ENCODE measurements at places on chromosomes 16 and 17.

GRCh38 chr16:260326-260725 is 15.4 kb downstream of the RGS11 start:
- no peak for DNase-seq

DNA sequence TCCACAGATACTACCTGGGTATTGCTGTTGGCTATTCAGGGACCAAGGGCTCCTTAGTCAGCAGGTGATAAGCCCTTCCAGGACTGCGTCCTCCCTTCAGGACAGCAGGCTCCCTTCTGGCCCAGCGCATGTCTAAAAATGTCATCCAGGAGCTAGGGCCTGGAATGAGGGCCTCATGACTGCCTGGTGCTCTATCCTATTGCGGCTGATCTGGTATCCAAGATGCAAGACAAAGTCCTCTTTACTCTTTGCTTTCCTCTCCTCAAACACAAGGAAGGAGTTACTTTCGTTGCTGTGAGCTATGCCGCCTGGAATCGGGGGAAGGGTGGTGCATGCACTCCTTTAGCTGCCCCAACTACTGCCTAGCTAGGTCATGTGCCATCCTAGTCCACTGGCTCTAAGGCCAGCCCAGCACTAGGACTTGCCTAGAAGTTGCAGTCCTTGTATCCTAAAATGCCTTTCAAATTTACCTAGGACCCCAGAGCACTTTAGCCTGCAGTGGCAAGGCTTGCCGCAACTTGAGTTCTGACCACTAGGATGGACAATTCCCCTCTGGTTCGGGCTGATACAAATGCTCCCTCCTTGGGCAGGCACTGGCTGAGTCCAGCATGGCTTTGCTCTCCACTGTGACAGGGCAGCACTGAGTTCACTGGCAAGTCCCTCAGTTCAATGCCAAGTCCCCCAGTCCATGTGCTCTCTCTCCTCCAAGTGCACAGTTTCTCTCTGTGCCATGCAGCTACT is 10.1 kb upstream of the TMEM219 start:
- DNase-seq = no peak

- no peak for DNase-seq
These were observed 40.0 kb downstream of the GRB7 start for GRCh38 chr17:39777534-39778365.

- no peak for DNase-seq
These were observed 39.3 kb downstream of the TADA2A start for GRCh38 chr17:37446027-37446426.

GRCh38 chr17:16304830-16305229 is 48.4 kb downstream of the CENPV start:
- no peak for DNase-seq

DNA sequence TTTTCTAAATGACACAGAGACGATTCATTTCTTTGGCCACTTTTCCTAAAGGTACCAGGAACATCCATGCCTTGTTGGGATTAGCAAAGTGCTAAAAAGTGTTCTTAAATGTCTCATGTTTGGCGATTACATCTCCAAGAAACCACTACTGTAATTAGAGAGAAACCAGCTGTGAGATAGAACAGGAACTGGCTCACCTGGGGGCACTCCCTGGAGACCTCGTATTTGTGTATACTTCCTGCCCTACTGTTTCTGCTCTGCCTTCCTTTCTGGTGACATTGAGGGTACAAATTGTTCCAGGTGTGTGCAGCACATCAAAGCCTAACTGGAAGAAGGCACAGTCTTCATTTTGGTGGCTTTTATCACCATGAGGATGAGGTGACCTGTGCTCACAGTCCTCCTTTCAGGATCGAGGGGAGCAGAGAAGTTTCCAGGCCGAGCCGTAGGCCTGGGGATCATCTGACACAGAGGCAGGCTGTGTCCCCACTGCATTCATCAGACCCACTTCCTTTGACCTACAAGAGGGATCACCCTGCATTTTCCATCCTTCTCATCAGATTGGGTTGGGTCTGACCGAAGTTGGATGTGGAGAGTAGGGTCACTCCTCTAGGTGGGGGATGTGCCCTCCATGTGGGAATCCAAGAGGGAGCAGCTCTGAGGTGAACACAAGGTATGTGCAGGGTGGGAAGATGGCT is 23.7 kb downstream of the CCL4 start:
- DNase-seq = no peak

GRCh38 chr17:76404976-76405563 is 20.7 kb downstream of the SPHK1 start:
- no peak for DNase-seq

DNA sequence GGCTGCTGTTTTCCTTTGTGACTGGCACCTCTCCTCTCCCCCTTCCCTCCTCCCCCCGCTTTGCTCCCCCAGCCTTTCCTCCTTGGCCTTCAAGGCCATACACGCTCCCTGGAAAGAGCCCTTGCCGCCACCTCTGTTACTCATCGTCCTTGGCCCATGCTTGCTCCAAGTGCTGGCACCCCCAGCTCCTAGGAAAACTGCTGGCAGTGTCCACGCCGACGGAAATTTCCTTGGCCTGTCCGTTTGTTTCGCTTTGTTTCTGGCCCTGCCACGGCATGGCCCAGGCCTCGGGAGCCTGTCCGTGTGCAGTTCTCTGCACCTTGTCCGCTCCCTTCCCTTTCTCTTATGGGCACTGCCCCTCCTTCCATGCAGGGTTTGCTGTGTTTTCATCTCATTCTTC is 18.0 kb downstream of the CA5A start:
- DNase-seq = no peak

DNA sequence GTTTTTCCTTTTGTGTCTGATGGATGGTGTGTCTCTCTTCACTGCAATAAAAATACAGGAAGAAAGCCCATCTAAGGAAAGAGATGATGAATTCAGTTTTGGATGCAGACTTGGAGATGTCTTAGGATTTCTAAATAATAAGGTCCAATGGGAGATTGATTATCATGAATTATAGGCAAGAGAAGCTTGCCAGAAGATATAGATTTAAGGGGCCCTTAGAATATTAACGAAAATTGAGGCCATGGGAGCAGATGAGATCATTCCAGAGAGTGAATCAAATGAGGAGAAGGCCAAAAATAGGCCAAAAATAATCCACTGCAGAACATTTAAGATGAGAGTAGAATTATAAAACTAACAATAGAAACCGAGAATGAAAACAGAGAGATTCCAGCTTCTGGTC is 63.1 kb downstream of the KCNJ2 start:
- no peak for DNase-seq

DNA sequence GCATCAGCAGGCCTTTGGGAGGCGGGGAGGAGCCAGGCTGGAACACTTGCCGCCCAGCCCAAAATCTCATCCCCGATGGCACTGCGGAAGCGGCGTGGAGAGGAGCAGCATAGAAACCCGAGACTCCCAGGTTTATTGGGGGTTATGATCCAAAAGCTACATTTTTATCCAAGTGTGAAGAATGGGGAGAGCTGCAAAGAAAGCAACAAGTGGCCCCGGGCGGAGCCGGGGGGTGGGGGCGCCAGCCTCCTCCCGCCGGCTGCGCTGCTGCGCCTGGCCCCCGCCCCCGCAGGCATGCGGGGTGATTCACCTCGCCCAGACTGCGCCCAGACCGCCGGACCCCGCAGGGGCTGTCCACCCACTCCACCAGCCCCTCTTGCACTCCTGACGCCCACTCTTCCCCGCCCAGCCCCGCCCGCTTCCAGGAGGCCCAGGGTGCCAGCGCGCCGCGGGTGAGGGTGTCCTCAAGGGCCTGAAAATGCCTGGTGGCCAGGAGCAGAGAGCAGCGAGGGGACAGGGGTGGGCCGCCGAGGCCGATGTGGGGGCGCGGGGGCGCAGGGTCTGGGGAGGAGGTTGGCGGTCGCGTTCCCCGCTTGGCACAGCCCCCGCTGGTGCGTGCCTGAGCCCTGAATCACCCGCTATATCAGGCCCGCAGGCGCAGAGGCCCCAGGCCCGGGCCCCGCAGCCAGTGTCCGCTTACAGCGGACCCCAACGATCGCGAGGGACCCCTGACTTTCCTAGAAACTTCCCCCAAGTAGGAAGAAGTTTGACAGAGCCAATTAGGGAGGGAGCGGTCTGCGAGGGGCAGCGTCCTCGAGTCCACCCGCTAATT is 1.3 kb downstream of the CAVIN1 start:
- DNase-seq = no peak

DNA sequence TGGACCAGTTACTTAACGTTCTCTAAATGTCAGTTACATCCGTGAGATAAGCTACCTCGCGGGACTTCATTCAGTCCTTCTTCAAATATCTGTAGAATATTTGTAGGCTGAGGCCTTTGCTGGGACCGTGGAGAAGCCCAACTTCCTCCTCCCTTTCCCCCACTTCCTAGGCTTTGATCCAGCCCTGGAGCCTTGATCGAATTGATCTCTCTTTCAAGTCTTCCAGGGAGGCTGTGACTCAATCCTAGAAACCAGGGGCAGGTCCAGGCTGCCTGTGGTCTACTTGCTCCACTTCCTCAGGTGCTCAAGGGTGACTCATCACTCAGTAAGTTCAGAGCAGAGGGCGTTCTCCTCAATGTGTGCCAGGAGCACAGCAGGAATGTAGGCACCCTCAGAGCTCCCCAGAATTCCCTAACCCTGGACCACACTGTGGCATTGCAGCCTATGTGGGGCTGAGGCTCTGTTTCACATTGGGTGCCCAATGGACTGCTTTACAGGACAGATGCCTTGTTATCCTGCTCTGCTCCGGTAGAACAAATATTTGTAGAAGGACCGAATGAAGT is 11.2 kb upstream of the CEP20 start:
- DNase-seq = no peak

- DNase-seq = no peak
These were observed 135.4 kb upstream of the SOX9 start for GRCh38 chr17:71985111-71986039.

DNA sequence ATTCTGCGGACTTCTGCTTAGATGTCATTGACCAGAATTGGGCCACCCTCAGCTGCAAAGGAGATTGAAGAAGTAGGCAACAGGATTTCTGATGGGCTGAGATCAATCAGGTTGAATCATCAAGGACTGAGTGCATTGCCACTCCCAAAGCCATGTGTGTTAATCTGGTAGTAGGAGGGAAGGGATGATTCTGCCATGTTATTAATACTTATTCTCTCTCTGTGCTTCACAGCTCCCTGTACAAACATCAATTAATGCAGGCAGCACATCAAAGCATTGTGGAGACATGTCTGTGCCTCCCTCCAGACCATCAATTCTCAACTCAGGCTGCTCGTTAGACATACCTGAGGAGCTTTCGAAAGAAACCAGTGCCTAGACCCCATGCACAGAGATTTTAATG is 11.6 kb downstream of the LRRC3C start:
- no peak for DNase-seq

- no peak for DNase-seq
These were observed 65.0 kb downstream of the CBLN1 start for GRCh38 chr16:49216593-49216992.

GRCh38 chr17:8018436-8018835 is 16.0 kb downstream of the GUCY2D start:
- DNase-seq = no peak

GRCh38 chr16:84453061-84453752 is 51.3 kb downstream of the MEAK7 start:
- DNase-seq = no peak

- no peak for DNase-seq
These were observed 146.3 kb upstream of the NOG start for GRCh38 chr17:56447171-56447570.

- DNase-seq = no peak
These were observed 40.0 kb downstream of the SOST start for GRCh38 chr17:43718544-43718943.

DNA sequence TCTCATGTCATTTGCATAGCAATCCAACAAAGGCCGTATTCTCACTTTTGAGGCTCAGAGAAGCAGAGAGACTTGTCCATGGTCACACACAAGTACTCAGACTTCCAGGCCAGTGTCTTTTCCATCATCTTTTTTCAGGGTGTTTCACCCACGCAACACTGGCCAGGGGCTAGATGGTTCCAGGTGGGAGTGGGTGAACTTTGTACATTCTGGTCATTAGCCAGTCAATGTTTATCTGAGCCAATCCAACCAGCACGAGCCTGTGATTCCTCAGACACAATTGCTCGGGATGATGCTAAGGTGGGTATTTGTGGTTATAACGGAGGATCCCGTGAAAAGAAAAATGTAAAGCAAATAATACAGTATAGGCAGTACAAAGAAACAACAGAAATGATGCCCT is 56.3 kb downstream of the ZFHX3 start:
- DNase-seq = no peak

DNA sequence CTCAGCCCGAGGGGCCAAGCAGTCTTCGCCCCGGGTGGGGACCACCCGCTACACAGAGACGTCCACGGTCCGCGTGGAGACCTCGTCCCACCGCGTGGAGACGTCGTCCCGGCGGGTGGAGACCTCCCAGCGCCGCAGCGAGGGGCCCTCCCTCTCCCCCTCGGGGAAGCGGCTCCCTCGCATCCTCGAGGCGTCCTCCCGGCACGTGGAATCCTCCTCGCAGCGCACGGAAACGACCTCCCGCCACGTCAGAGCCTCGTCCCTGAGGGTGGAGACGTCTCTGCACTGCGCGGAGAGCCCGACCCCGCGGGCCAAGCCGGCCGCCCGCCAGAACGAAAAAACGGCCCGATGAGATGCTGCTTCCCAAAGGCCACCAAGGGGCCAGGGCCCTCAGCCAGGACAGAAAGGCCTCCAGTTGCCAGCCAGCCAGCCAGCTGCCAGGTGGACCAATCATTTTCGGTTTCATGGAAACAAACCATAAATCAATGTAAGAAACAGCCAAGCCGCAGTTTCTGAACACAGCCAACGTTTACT is 424 bp downstream of the C17orf100 start:
- no peak for DNase-seq

DNA sequence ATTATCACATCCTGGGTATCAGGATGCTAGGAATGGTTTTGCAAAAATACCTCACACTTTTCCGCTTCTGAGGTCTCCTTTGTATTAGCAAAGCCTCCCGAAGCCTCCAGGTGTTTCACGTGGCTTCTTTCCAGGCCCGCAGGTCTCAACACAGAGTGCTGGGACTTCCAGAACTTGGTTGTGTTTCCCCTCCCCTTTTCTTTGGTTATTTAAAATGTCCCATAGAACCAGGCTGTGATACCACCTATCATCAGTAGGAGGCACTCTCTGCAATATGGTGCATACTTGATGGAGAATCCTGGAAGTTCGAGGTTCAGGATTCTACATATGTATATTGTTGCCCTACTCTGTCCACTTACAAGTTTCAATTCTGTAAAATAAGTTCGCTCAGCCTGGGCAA is 28.8 kb downstream of the ATP2C2 start:
- no peak for DNase-seq
